ENCODE measurements at places on chromosomes 16 and 17.

DNA sequence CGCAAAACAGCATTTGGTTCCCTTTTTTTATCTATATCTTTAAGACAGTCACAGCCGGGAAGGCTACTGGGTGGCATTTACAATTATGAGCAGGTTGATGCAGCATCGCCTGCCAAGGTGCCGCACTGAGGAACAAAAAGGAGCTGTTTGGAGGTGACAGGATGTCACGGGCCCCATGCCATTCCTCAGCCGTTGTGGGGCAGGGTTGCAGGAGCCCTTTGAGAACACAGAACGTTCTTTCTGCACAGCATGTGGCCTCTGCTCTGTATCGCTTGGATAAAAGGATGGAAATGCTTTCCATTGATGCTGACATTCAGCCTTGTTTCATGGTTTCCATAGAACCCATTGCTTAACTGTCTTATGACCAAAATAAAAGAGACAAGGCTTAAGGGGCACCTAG lies 141.9 kb upstream of the CDH5 start:
- no peak for DNase-seq

GRCh38 chr17:10196941-10197340 lies 1.5 kb downstream of the GAS7 start:
- DNase-seq, result no peak

GRCh38 chr16:4060009-4060408 lies 56.2 kb downstream of the ADCY9 start:
- no peak for DNase-seq

DNA sequence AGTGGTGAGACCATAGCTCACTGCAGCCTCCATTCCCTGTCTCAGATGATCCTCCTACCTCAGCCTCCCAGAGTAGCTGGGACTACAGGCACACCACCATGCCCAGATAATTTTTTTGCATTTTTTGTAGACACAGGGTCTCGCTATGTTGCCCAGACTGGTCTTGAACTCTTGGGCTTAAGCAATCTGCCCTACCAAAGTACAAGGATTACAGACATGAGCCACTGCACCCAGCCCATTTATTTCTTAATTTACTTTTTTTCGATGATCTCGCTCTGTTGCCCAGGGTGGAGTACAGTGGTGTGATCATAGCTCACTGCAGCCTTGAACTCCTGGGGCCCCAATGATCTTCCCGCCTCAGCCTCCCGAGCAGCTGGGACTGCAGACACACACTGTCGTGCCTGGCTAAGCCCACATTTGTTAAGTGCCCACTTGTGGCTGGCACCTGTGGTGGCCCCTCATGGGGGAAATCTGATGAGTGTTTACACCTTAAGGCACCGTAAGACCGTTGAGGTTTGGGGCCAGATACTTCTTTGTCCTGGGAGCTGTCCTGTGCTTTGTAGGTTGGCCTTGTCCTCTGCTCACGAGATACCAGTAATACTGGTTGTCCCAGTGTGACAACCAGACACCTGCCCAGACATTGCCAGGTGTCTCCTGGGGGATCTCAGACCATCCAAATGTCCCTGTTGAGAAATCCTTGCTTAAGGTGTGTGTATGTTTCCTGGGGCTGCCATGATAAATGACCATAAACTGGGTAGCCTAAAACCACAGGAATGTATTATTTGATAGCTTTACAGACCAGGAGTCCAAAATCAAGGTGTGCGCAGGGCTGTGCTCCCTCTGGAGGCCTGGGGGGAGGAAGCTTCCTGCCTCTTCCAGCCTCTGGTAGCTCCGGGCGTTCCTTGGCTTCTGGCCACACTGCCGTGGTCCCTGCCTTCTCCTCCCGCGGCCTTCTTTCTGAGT lies 141.4 kb upstream of the GSE1 start:
- no peak for DNase-seq

GRCh38 chr17:62641153-62641552 lies 13.7 kb downstream of the MRC2 start:
- DNase-seq, result no peak

GRCh38 chr17:29930409-29931010 lies 482 bp upstream of the SSH2 start:
- peak; percentile 19 for DNase-seq

- no peak for DNase-seq
Measured at GRCh38 chr16:27778171-27778925, 228.4 kb downstream of the KATNIP start.

DNA sequence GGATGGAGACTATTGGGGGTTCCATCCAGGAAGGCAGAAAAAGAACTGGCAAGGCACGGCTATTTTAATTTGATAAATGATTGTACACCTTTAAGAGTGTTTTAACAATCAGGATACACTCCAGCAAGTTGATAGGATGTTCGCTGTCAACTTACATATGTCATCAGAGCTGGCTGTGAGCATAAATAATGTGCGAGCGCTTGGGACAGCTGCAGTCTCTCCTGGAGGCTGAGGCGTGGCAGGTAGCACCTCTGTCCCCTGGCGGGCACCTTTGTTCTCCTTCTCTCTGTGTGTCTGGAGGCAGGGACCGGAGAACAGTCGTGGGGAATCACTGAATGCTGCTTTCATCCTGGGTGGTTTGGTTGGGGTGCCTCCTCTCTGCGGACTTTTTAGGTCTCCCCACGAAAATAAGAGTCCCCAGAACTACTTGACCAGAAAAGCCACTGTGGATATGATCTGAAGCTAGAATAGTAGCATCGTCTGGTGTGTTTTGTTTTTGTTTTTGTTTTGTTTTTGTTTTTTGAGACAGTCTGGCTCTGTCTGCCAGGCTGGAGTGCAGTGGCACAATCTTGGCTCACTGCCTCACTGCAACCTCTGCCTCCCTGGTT lies 9.4 kb downstream of the BAHCC1 start:
- DNase-seq, result no peak

GRCh38 chr17:75876190-75876937 lies 2.0 kb downstream of the TRIM47 start:
- peak; percentile 36 for DNase-seq

DNA sequence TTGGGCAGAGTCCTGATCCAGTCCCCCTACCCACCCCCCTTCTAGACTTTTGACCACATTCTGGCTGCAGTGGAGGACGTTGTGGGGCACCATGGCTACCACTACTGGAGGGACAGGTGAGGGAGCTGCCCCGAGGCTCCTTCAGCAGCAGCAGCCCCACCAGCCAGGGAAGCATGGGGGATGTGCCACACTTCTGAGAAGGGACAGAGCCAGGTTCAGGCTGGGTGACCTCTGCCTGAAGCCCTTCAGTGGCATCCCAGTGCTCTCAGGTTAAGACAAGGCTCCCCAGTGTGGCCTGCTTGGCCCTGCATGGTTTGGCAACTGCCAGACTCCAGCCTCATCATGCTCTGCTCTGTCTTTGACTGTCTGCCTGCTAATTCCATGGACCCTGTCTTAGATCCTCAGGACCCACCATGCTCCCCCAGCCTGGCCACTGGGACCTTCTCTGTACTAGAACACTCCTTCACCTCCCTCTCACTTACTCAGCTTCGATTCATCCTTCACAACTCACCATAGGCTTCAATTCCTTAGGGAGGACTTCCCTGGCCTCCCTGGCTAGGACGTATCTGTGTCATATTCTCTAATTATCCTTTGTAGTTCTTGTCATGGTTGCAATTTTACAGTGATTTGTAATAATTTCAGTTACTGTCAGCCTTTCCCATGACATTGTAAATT lies 8.8 kb downstream of the SLC9A5 start:
- DNase-seq, result no peak

DNA sequence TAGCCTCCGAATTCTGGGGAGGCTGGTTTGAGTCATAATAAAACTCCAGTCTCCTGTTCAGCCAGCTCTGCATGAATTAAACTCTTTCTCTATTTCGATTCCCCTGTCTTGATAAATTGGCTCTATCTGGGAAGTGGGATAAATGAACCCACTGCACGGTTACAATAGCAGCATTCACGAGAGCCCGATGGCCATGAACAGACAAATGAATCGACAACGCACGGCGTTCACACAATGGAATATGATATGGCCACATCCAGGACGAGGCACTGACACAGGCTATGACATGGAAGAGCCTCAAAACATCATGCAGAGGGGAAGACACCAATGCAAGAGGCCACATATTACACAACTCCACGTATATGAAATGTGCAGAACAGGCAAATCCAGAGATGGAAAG lies 5.6 kb upstream of the CARD14 start:
- DNase-seq, result no peak

GRCh38 chr16:88752386-88753002 lies 32.5 kb downstream of the PIEZO1 start:
- no peak for DNase-seq

- no peak for DNase-seq
Measured at GRCh38 chr16:3696425-3697218, 20.7 kb downstream of the TRAP1 start.

DNA sequence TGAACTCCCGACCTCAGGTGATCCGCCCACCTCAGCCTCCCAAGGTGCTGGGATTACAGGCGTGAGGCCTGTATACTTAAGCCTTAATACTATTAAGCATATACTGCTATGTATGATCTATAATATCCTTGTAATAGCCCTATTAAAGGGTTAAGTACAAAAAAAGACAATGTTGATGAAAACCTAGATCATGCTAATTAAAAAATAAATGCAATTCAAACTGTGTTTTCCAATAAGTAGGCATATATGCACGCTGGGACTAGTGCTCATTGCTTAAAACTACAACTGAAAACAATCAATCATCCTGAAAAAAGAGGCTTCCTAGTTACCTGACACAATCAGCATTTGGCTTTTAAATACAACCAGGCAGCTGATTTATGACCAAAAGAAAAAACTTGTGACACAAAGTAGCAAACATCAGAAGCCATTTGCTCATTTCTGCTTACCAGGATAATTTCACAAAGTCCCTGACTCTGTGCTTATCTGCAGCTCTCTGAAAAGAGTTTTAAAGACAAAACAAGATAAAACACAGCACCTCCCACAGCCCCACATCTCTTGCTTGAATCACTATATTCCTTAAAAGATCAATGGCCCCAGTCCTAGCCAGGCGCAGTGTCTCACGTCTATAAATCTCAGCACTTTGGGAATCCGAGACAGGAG lies 11.1 kb downstream of the ZNF385C start:
- no peak for DNase-seq

GRCh38 chr17:45680360-45680759 lies 103.8 kb upstream of the CRHR1 start:
- DNase-seq, result no peak

GRCh38 chr16:17219991-17220390 lies 250.8 kb downstream of the XYLT1 start:
- no peak for DNase-seq

Data from nephron progenitor cell (in vitro differentiated cells).